ENCODE measurements at places on chromosomes 12 and 14. TPM values are rescaled to one million over a fixed set of nuclear protein-coding genes. Genes with fewer than 3 reads are reported as not detected.

Gene IFNG-AS1
- not detected for total RNA-seq

Gene GCN1
- 68.5 TPM for total RNA-seq

Gene RAB35
- total RNA-seq: 82.0 TPM

Gene TAS2R42
- not detected for total RNA-seq

Gene FAM181A
- not detected for total RNA-seq

Gene CHST11
- 17.3 TPM for total RNA-seq

Gene IL23A
- 0.43 TPM for total RNA-seq

Gene CISTR
- not detected for total RNA-seq

Gene C12orf56
- 0.03 TPM for total RNA-seq

Gene KRT74
- total RNA-seq: not detected

Gene SSTR1
- total RNA-seq: not detected

Gene MSI1
- total RNA-seq: 1.3 TPM

Gene PRDM4
- total RNA-seq: 19.2 TPM

Gene BTBD7
- 10.3 TPM for total RNA-seq

Gene GTF2H3
- total RNA-seq: 53.4 TPM

Gene VRTN
- 0.03 TPM for total RNA-seq

Gene KRT71
- total RNA-seq: not detected

Gene NANOG
- total RNA-seq: not detected

Gene LMNTD1
- not detected for total RNA-seq

Gene NRXN3
- 1.0 TPM for total RNA-seq

Gene AVPR1A
- total RNA-seq: 0.07 TPM

Gene ACOT6
- not detected for total RNA-seq

Gene ATL1
- total RNA-seq: 4.6 TPM

Gene PRIMA1
- total RNA-seq: 0.32 TPM

Gene SERPINA9
- total RNA-seq: not detected

Gene CATSPERB
- total RNA-seq: not detected

Gene AMIGO2
- 91.4 TPM for total RNA-seq

Gene ADAMTS20
- total RNA-seq: not detected

Gene KLRB1
- total RNA-seq: not detected

Gene SLC7A7
- 20.6 TPM for total RNA-seq

Gene CLEC2D
- total RNA-seq: 0.47 TPM

Gene CCDC177
- 0.05 TPM for total RNA-seq

Gene RNASE3
- not detected for total RNA-seq

Gene TMCC3
- 1.6 TPM for total RNA-seq

Gene TRIM9
- 13.4 TPM for total RNA-seq

Gene DBX2
- not detected for total RNA-seq

Gene KICS2
- total RNA-seq: 8.5 TPM

Gene KCNK13
- total RNA-seq: 0.10 TPM

Gene CLEC2B
- 1.6 TPM for total RNA-seq

Gene RAD9B
- 0.46 TPM for total RNA-seq

Gene C3AR1
- total RNA-seq: not detected

Gene MEG3
- total RNA-seq: 41.2 TPM

Gene ENDOU
- not detected for total RNA-seq

Gene GDF3
- total RNA-seq: not detected

Gene CLEC14A
- total RNA-seq: not detected

Gene TROAP
- total RNA-seq: 81.1 TPM

Gene MAP3K9
- 7.1 TPM for total RNA-seq

Gene TRIP11
- total RNA-seq: 5.9 TPM

Gene CIROP
- total RNA-seq: not detected

Gene INHBC
- total RNA-seq: not detected

Gene TAS2R20
- total RNA-seq: 0.07 TPM

Gene PTPN21
- total RNA-seq: 9.5 TPM

Gene USP44
- 0.20 TPM for total RNA-seq

Gene TMEM253
- 1.0 TPM for total RNA-seq

Gene A2ML1
- total RNA-seq: not detected

Gene MIPOL1
- 3.2 TPM for total RNA-seq

Gene PTGER2
- total RNA-seq: 3.3 TPM

Gene FAM90A1
- total RNA-seq: 0.21 TPM

Gene TUNAR
- total RNA-seq: not detected
